ENCODE measurements at places on chromosomes 2 and 18.

DNA sequence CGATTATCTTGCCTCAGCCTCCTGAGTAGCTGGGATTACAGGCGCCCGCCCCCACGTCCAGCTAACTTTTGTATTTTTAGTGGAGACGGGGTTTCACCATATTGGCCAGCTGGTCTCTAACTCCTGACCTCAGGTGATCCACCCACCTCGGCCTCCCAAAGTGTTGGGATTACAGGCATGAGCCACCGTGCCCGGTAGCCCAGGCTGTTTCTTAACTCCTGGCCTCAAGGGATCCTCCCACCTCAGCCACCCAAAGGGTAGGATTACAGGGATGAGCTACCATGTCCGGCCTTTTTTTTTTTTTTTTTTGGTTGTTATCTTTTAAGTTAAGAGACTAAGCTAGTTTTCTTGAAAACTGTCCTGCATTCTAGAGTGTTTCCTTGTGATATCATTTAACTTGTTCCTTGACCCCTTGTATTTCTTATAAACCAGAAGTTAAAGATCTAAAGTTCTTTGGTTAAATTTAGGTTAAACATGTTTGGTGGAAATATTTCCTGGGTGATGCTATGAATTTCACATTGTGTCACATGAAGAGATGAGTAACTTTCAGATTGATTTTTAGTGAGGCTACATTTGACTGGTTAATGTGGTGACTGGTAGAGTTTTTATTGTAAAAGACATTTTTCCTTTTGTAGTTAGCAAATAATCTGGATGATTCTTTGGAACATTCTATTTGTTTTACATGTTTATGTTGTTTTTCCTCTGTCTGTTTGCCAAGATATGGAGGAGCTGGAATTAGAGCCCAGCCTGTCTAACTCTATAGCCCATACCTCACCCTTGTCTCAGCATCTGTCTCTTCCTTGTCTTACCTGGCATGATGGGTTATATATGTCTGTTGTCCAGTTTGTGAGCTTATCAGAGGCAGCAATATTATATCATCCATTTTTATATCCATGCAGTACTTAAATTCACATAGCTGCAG is 5.2 kb downstream of the NCAPH start:
- no peak for DNase-seq

GRCh38 chr2:12613137-12613835 is 103.5 kb upstream of the TRIB2 start:
- no peak for DNase-seq

DNA sequence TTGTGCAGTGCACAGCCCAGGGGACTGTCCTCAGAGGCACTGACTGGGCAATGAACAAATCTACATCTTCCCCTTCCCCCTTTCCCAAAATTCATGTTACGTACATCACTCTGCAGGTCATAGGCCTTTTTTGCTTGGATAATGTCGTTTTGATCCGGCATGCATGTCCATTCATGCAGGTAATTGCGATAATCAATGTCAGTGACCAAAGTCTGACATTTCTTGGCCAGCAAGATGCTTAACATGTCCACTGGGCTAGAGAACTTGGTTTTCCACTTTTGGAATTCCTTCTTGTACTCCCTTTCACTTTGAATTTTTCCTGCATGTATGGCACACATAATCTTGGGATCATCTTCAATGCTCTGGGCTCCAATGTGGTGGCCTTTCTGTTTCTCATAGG is 124.6 kb downstream of the NEB start:
- DNase-seq: no peak

- no peak for DNase-seq
Observed at GRCh38 chr2:180647621-180648020, 332.8 kb upstream of the UBE2E3 start.

DNA sequence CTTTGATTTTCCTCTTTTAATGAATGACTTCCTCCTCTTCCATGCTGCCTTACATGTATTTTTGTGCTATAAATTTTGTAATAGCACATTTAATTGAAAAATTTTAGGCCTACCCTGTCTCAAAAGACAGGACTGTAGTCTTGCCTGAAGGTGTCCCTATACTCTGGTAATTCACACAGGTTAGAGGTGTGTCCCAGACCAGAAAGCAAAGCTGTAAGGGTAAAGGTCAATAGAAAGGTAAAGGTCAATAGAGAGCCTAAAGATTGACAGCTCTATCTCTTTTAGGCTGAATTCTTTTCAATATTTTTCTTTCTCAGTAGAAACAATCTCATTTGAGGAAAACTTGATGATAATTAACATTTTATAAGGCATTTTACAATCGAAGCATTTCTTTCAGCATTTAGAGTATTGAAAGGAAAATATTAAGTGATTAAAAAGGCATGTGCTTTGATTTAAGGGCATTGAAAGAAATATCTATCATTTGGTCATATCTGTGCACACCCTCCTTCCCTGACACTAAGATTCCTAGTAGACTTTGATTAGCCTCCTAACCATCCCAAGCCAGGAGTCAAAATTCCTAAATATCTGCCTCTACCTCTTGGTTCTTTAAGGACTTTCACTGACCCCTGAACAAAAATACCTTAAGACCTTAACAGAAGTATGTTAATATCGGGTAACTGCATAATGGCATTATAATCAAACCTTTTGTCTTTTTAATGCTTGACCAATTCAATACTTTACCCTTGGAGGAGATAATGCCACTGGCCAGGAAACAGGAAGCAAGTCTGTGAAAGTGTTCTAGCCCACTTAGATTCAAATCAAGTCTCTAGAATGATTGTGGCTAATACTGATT is 161.8 kb upstream of the DTNA start:
- DNase-seq: no peak

DNA sequence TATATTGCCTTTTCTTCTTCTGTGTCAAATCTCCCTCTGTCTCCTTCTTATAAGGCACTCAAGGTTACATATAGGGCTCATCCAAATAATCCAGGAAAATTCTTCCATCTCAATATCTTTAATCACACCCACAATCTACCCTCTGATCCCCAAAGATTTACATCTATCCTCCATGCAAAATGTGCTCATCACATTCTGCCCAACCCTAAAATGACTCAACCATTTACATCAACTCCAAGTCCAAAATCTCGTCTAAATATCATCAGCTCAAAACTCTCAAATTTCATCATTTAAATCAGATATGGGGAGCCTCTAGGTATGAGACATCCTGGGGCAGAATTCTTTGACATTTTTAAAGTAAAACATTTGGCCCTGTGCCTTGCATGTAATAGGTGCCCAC is 1349.8 kb downstream of the SUCLG1 start:
- no peak for DNase-seq

- no peak for DNase-seq
Observed at GRCh38 chr2:195279840-195280427, 377.1 kb upstream of the SLC39A10 start.

- no peak for DNase-seq
Observed at GRCh38 chr18:60279391-60279790, 93.2 kb downstream of the MC4R start.

GRCh38 chr2:15337996-15338666 is 223.0 kb downstream of the NBAS start:
- DNase-seq: no peak

DNA sequence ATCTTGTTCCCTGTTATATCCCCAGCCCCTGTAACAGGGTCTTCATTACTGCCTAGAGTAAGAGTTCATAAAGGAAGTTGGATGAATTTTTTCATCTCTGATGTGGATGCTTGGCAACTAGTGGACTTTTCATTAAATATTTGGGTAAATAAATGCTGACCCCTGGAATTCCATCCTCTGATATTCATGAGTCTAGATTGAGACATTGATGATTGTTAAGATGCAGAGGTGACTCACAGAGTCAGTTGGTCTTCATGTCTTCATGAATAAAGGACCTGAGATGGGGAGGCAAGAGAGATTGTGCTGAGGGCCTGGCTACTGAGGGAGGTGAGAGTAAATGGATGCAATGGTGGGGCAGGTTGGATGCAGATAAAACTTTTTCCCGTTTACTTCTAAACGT is 132.7 kb upstream of the NT5C1B start:
- DNase-seq: no peak

DNA sequence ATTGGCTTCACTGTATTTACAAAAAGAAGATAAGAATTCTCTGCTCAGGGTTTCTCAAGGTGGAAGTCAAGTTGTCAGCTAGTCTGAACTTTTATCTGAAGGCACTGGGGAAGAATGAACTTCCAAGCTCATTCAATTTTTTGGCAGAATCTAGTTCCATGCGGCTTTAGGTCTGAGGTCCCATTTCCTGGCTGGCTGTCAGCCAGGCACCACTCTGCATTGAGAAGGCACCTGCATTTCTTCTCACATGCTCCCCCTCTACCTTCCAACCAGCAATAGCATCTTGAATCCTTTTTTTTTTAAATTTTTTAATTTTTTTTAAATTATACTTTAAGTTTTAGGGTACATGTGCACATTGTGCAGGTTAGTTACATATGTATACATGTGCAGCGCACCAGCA is 46.2 kb upstream of the RPE start:
- DNase-seq: no peak
